ENCODE measurements at places on chromosomes 3 and 15. TPM values are rescaled to one million over a fixed set of nuclear protein-coding genes. Genes with fewer than 3 reads are reported as not detected.

COL6A5 gene
- not detected for total RNA-seq

NR1I2 gene
- total RNA-seq: not detected

CALML4 gene
- total RNA-seq: 1.6 TPM

POLQ gene
- 0.68 TPM for total RNA-seq

RHOV gene
- not detected for total RNA-seq

ERICH6 gene
- not detected for total RNA-seq

CCNB2 gene
- total RNA-seq: 0.54 TPM

LRRC58 gene
- total RNA-seq: 35.6 TPM

SLC2A2 gene
- total RNA-seq: not detected

ADIPOQ gene
- 8.8 TPM for total RNA-seq

DNA sequence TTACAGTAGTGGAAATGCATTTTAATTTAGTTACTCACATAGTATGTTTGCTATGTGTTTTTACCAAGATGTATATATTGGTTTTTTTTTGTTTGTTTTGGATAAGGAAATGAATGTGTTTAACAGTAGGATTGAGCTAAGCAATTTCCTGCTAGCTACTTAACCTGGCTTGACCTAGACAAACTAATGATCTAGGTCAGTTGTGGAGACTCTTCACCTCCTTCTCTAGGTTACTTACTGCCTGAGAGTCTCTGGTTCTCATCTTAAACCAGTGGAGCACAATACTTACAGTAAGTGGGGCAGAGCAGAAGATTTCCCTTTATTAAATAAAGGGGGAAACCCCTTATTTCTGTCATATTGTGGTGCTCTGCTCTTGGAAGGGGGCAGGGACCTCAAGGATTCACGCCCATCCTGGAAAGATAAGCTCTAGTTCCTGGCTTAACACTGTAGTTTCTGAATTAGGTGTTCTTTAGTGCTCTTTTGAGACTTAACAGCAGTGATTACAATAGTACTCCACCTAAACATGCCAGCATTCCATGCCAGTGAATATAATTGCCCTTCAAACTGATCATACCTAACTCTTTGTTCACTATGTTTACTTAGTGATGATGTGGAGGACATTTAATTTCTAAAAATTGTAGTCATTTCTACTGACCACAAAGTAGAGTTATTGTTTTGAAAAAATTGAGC lies 79.9 kb downstream of the UBP1 start:
- no peak for DNase-seq

GRCh38 chr3:196115678-196116083 lies 33.8 kb upstream of the TFRC start:
- no peak for DNase-seq

- DNase-seq: no peak
Observed at GRCh38 chr15:62112081-62112480, 45.3 kb downstream of the C2CD4A start.

GRCh38 chr3:76570436-76571057 lies 469.4 kb upstream of the ROBO2 start:
- DNase-seq: no peak

GRCh38 chr15:93974804-93975481 lies 256.4 kb upstream of the MCTP2 start:
- no peak for DNase-seq

DNA sequence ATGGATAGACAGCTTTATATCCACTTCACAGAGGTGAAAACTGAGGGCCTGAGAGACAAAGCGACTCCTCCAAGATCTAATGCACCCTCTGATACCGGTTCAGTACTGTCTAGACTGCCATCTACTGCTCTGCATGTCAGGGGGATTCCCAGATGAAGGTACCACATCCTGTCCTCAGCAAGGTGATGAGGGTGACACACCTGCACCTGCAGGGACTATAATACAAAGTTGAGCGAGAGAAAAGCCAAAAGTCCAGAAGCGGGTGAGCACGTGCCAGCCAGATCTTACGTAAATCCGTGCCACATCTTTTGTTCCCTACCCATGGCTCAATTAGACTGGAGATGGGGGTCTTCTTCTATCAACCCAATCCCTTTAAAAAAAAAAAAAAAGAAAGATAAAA lies 32.4 kb upstream of the HES1 start:
- no peak for DNase-seq

- DNase-seq: no peak
Observed at GRCh38 chr3:119401069-119401468, 62.3 kb downstream of the TMEM39A start.

DNA sequence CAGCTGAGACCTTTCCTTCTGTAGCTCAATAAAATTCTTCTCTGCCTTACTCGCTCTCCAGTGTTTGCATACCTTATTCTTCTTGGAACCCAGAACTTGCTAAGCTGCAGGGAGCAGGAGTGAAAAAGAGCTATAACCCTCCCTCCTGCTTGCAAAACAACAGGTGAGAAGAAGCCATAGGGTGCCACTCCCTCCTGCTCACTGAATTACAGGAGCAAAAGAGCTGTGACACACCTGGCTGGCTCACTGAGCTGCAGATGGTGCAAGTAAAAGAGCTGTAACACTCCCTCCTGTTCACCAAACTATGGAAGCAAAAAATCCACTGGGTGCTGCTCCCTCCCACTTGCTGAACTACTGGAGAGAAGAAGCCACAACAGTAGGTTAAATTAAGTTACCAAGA lies 44.2 kb upstream of the C2CD4B start:
- no peak for DNase-seq

DNA sequence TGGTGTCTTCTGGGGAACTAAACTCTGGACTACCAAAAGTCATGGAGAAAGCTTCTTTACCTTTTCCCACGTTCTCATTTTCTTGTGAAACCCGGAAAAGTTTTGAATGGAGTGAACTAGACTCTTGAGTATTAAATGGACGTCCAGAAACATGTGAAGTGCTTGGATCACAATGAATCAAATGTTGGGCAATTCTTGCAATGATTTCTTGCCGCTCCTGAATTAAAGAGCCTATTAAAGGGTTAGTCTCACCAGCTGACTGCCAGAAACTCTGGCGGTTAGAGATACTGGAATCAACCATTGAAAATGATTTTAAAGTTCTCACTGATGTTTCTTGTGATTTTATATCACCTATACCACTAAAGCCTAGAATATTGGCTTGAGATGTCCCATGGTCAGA lies 40.8 kb upstream of the ARPP19 start:
- no peak for DNase-seq

GRCh38 chr3:73215281-73215680 lies 153.8 kb downstream of the EBLN2 start:
- DNase-seq: no peak

- DNase-seq: no peak
Observed at GRCh38 chr3:36065321-36065720, 315.0 kb upstream of the STAC start.

DNA sequence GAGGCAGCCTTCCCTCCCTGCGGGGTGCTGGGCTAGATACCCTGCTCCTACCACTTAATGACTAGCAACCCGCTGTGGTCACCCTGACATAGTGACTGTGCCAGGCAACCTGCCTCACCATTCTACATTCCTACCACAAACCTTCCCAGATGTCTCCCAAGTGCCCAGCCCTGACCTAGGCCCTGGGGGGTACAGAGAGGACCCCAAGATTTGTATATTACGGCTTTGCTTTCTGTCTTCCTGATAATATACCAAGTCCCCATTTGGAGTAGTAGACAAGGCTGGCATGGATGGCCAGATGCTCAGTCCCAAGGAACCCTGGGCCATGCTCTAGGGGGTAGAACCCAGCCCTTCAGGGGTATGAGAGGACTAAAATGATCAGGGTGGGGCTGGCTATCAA lies 31.0 kb downstream of the ESYT3 start:
- DNase-seq: no peak

- no peak for DNase-seq
Observed at GRCh38 chr3:1195947-1196346, 103.1 kb downstream of the CNTN6 start.

DNA sequence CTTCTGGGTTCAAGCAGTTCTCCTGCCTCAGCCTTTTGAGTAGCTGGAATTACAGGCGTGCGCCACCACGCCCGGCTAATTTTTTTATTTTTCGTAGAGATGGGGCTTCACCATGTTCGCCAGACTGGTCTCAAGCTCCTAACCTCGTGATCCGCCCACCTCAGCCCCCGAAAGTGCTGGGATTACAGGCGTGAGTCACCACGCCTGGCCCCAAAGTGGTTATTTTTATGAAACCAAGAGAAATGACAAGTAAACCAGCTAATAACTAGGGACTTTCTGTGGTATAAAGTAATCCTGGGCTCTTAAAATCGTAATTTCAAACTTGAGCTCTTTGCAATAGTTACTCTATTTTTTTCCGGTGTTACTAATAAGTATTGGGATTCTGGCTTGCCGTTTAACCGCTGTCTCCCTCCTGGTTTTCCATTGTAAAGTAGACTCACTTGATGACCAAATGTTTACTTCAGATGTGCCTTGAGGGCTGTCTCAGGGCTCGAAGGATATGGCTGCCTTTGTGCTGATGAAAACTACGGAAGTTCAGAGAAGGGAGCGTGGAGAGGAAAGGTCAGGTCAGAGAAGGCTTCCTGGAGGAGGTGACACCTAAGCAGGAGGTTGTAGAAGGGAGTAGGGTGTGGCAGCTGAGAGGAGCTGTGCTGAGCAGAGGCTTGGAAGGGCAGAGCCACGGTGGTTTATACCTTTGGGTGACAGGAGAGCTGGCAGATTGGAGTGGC lies 4.2 kb downstream of the ZSCAN2 start:
- DNase-seq: no peak

GRCh38 chr15:87118846-87119245 lies 1039.2 kb downstream of the AGBL1 start:
- no peak for DNase-seq

GRCh38 chr3:167733961-167734497 lies 663 bp downstream of the PDCD10 start:
- DNase-seq: no peak

- no peak for DNase-seq
Observed at GRCh38 chr15:88401251-88401995, 65.8 kb downstream of the MRPL46 start.

GRCh38 chr3:12985148-12985547 lies 88.1 kb downstream of the IQSEC1 start:
- DNase-seq: no peak

DNA sequence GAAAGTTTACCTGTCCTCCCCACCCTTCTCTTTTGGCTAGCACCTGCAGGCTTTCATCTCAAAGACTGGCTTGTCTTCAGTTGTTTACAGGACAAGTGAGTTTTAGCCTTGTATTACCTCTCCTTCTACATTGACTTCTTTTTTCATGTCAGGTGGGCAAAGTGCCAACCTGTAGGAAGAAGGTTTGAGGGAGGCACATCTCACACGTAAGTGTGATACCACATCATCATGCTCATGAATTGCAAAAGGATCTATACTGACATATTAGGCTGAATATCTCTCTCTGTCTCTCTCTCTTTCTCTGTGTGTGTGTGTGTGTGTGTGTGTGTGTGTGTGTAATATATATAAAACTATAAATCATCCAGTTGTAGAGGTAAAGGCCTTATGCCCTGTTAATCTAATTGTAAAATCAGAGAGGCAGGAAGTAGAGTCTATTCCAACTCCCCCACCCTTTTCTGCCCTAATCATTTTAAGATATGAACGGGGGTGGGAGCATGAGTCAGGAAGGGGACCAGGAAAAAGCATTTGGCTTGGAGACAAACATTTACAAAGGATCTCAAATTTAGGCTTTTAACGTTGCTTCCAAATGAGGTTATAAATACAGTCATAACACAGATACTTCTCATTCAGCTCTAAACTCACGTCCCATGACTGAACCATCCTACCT lies 107.0 kb upstream of the PFN2 start:
- DNase-seq: no peak

DNA sequence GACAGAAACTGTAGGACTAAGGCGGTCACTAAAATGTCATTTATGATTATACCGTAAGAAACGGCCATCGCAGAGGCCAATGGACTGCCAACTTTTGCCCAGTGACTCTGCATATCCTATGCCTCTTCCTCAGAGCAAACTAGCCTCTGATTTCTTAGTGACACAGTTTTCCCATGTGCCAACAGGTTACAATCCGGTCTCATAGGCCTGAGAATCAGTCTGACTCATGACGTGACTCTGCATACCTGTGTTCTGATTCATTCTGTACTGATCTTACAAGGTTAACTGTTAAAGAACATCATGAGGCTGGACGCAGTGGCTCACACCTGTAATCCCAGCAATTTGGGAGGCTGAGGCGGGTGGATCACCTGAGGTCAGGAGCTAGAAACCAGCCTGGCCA lies 17.8 kb downstream of the RUBCN start:
- no peak for DNase-seq

- DNase-seq: no peak
Observed at GRCh38 chr15:80691575-80691974, 3.5 kb upstream of the ABHD17C start.

GRCh38 chr15:60720086-60720485 lies 241.1 kb upstream of the ICE2 start:
- DNase-seq: no peak

- peak; percentile 2 for DNase-seq
Observed at GRCh38 chr15:84079885-84080777, 155.4 kb upstream of the GOLGA6L4 start.

DNA sequence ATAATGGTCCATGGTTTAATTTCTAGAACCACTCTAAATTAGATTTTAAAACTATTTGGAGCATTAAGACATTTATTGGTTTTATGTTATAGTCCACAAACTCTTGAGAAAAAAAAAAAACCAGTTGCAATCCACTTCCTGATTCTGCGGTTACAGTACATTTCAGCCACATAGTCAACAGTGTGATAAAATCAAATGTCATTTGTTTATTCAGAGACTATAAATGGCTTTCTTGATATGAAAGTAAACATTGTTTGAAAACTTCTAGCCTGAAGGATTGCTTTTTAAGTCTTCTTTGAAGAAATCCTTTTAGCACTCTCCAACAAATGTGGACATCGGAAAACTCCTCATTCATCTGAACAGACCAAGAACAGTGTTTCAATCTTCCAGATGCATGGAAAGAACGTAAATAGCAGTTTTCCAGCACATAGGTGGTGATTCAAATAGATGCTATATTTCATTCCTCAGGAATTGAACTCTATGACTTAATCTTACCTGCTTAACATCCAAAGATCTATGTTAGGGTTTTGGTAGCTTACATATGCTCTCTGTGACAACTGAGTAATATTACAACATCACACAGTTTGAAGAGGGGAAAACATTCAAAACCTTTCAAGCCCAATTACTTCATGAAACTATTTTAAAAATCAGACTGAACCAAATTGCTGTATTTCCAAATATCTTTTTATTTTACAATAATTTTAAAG lies 87.8 kb upstream of the UBE2E2 start:
- no peak for DNase-seq

- DNase-seq: no peak
Observed at GRCh38 chr3:5553203-5553602, 365.7 kb downstream of the EDEM1 start.

GRCh38 chr3:10901296-10901945 lies 85.4 kb downstream of the SLC6A11 start:
- DNase-seq: no peak

DNA sequence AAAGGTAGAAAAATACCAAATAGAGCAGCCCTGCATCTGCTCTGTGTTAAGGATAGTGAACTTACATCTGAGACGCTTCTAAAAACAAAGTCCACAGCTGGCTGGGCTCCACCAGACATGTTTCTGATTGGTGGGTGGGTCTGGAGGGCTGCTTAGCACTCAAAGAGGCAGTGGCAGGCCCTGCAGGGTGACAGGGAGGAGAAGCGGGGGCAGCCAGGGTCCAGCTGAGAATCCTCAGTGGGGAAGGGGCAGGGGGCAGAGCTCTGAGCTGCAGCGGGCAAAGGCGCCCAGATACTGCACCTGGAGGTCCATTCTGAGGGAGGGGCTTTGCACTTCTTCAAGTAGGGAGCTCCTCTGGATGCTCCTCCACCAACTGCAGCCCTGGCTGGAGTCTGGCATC lies 28.1 kb downstream of the PRR23E start:
- DNase-seq: no peak

GRCh38 chr3:30258426-30259392 lies 347.7 kb upstream of the TGFBR2 start:
- no peak for DNase-seq

- DNase-seq: no peak
Observed at GRCh38 chr15:88802991-88803240, 320 bp upstream of the ACAN start.

Measured in thoracic aorta (tissue), 2 donors.